Testis (tissue), 5 donors: ENCODE measurements at places on chromosomes 11 and 22. TPM values are rescaled to one million over a fixed set of nuclear protein-coding genes. Genes with fewer than 3 reads are reported as not detected.

DNA sequence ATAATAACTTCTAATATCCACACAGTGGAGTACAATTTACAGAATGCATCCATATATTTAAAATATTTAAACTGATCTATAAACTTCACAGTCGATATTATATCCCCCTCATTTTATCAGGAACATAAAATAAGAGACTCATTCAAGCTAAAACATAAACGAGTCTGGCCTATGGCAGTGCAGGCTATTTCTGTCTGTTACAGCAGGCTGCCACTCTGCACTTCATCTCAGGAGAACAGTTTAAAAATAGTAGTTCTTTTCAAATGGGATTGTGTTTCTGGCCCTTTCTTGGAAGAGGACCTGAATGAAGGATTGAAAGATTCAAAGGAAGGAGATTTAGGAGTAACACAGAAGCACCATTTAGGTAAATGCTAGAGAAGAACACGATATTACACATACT, 915.7 kb downstream of the NTM start:
- DNase-seq = no peak

- no peak for DNase-seq
These were observed 7.0 kb upstream of the SH3BP1 start for GRCh38 chr22:37632174-37633088.

- DNase-seq = no peak
These were observed 296.6 kb downstream of the TBC1D22A start for GRCh38 chr22:47059076-47059475.

DNA sequence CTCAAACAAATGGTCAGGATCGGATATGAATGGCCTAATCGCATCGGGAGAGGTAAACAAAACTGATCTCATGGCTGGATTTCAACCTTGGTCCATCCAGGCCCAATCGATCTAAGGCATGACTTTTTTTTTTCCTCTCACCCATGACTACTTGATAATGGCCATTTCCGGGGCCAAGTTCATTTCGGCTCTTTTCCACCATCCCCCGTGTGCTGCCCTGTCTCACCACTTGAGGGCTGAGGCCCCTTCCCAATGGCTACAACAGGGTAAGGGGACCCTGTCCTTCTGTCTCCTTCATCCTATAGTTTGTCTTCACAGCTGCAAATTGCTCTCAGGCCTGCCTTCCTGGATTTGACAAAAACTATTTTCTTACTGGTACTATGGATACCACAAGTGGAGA, 26.7 kb downstream of the GRAP2 start:
- DNase-seq = no peak

GRCh38 chr11:10456519-10456918, 1.5 kb downstream of the AMPD3 start:
- DNase-seq = no peak

The SLC22A9 gene
- total RNA-seq = not detected

The IGSF9B gene
- 119 TPM for total RNA-seq
